ENCODE measurements at places on chromosomes 4 and X.
A peak's percentile ranks its signal among the peaks of the same experiment; 100 is the strongest.

GRCh38 chr4:4480685-4481398 lies 61.0 kb downstream of the STX18 start:
- DNase-seq = peak; percentile 65

DNA sequence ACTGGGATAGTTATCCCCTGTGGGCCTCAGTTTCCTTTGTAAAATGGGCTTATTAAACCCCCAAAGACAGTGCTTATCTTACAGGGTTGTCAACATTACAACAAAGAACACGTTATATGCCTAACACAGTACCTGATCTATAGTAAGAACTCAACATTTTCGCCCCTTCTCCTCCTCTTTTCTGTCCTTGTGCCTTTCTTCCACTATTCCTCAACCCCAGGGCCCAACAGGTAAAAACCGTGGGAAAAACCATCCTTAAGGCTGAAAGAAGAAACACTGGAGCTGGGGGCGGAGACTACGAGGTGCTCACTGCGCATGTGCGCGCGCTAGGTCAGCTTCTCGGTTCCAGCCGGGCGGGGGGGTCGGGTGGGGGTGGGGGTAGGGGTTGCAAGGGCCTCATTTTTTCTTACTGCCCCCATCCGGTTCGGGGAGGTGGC lies 426 bp upstream of the XIAP start:
- DNase-seq = no peak

DNA sequence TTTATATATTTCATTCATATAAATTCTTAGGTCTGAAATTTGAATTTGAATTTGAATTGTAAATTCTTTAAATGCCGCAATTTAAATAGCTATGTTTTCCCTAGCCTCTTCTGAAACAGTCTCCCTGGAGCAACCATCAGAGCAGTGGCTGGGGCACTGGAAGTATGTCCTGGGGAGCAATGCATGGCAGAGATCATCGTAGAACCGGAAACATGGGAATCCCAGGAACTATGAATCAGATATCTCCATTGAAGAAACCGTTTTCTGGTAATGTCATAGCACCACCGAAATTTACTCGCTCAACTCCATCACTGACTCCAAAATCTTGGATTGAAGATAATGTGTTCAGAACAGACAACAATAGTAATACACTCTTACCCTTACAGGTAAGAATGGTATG lies 4.9 kb downstream of the CPEB2 start:
- DNase-seq = no peak

DNA sequence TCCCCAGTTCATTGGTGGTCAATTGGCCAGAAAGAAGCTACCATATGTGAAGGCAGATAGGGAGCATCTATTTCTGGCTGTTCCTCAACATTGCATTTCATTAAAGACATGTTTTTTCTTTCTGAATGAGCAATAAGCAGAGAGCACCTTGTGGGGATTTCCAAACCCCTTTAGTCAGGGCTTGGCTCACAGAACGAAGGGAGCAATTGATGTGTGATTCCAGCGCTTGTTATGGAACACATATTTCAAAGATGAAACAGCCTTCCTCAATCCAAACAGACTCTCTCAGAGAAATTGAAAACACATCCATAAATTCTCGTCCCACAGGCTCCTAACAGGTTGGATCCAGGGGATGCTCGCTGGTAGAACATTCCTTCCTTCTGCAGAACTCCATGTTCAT lies 84.1 kb downstream of the CLCN4 start:
- DNase-seq = peak; percentile 74

GRCh38 chrX:154804261-154804956 lies 876 bp downstream of the MPP1 start:
- no peak for DNase-seq

GRCh38 chr4:56148428-56148827 lies 199.7 kb downstream of the CEP135 start:
- DNase-seq = no peak

- DNase-seq = no peak
Measured at GRCh38 chrX:107288676-107289075, 82.3 kb downstream of the DNAAF6 start.

- DNase-seq = no peak
Measured at GRCh38 chr4:14072506-14072905, 445.0 kb upstream of the BOD1L1 start.

DNA sequence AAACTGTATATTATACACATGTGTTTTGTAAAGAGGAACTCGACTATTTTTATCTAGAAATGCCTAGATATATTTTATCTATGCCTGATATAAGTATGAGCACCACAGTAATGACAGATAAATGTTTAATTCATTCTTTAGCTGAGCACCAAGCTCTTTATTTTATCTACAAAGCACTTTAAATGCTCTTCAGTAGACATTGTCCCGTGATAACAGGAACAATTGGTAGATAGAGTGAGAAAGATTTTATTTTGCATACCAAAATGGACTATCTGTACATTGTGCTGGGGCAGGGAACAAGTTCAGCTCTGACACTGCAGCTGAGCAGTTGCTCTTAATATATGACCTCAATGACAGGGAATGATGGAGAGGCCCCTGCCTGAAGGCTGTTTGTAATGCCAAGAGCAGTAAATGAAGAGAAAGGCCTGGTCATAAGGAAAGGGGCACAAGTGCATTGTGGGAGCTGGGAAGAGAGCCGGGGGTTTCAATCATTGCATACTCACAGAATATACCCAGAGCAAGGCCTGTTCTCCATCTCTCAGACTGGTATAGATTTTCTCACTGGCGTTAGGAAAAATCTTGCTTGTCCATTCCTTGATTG lies 57.3 kb downstream of the SEPTIN11 start:
- DNase-seq = no peak

- DNase-seq = no peak
Measured at GRCh38 chr4:168177546-168178149, 85.3 kb downstream of the ANXA10 start.

DNA sequence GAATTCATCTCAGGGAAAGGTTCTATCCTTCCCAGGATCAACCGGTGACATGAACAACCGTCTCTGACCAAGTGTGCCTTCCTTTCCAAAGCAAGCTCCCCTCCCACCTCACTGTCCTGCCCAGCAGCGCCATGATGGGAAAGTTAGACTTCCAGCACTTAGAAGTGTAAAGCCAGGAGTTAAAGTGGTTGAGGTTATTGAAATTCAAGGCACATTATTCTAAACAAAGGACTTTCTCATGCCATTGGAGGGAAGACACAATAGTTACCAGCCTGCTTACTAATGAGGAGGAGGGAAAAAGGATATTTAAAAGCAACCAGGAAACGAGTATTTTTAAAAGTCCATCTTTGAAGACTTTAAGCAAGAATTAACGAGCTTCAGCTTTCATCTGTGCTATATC lies 96.8 kb downstream of the NSUN7 start:
- no peak for DNase-seq

- DNase-seq = peak; percentile 62
Measured at GRCh38 chr4:118836301-118837120, 585 bp upstream of the SEC24D start.

DNA sequence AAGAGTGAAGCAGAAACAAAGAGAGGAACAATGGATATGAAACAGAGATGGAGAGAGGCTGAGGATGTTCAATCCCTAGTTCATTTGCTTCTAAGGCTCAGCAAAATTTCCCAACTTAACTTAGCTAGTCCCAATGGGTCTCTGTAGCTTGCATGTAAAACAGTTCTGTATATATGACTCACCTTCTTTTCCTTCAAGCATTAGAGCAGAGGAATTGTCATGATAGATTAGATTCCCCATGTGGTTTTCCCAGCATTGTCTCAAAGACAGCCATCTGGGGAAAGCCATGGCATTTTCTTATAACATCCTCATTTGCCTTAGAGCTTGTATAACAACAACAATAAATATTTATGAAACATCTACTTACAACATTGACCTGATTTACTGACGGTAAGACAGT lies 93.9 kb upstream of the GATB start:
- DNase-seq = no peak

DNA sequence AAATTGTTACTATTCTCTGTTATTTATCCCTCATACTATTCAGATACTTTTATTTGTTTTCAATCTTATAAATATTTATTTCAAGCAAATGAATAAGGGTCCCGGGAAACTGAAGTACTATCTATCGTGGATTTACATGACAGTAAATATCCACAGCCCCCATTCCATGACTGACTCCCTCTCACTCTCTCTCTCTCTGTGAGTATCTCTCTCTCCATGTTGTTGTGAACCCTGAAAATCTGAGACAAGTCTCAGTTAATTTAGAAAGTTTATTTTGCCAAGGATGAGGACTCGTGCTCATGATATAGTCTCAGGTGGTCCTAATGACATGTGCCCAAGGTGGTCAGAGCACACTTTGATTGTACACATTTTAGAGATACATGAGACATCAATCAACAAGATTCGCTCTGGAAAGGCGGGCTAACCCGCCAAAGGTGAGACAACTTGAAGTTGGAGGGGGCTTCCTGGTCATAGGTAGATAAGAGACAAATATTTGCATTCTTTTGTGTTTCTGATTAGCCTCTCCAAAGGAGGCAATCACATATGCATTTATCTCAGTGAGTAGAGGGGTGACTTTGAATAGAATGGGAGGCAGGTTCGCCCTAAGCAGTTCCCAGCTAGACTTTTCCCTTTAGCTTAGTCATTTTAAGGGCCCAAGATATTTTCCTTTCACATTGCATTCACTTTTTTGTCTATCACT lies 986.4 kb downstream of the NLGN4X start:
- DNase-seq = no peak

DNA sequence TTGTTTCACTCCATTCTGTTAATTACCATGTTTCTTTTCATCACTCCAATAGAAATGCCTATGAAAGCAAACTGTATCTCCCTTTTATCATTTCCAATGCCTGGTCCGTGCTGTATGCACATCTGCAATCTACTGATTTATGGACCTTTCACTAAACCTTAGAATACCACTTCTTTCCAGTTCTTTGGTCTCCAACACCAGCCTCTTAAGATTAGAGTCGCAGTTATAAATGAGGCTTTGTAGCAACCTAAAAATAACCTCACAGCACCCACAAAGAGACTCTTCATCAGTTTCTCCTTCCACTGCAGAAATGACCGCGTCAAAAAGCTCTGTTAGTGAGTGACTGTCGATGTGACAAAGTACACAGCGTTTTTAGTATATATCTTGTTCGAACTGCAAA lies 282.6 kb downstream of the ADGRA3 start:
- no peak for DNase-seq

- no peak for DNase-seq
Measured at GRCh38 chr4:185019456-185020292, 1.4 kb downstream of the HELT start.

DNA sequence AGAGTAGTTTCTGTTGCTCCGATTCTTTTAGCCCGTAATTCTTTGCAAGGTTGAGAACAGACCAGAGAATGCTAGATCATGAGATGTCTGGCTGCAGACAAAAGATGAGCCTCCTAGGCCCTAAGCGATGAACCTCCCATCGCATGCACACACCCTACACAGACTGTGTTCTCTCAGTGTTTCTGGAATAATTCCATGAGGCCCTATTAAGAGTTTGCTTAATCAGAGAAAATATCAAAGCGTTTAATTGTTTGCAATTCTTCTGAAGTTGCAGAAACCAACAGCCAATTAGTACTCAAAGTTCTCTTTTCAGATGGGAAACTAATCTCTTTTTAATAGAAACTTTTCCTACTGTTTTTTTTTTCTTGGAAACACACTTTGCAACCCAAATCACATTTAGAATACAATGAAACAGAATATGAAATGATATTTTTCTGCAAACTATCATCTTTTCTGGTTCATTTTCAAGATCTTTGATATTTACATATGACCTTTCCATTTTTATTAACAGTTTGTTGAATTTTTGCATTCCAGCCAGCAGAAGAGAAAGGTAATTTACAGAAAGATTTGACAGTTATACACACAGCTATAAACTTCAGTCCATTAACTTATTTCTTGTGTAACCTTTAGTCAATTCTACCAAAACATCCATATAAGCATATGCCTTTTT lies 1525.6 kb downstream of the ARAP2 start:
- DNase-seq = no peak

- DNase-seq = peak; percentile 70
Measured at GRCh38 chrX:153922932-153923857, 2.9 kb downstream of the ARHGAP4 start.

- no peak for DNase-seq
Measured at GRCh38 chr4:38823766-38824165, 19.2 kb upstream of the TLR1 start.

GRCh38 chr4:44777115-44777514 lies 50.8 kb upstream of the GNPDA2 start:
- no peak for DNase-seq

DNA sequence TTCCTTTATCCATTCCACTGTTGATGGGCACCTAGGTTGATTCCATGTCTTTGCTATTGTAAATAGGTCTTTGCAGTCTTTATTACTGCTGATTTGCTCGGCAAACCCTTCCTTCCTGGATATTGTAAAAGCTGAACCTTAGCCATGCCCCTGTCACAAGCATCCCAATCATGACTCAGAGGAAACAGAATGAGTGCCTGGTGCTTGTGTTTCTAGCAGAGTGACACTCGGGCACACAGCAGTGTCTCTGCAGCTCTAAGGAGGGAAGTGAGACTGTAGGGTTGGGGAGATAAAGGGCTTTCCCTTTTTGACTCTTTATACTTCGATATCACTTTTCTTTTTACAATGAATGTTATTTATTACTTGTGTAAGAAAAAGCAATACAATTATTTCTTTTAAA lies 83.3 kb downstream of the AKAP4 start:
- no peak for DNase-seq

- no peak for DNase-seq
Measured at GRCh38 chr4:121799208-121799823, 1.8 kb upstream of the EXOSC9 start.

Measured in choroid plexus epithelial cell (primary cell).